Daoy (cell line): ENCODE measurements at places on chromosomes 11 and 22. TPM values are rescaled to one million over a fixed set of nuclear protein-coding genes. Genes with fewer than 3 reads are reported as not detected.
A peak's percentile ranks its signal among the peaks of the same experiment; 100 is the strongest.

The ZNF408 gene
- 10.4 and 21.0 TPM in 2 replicates for total RNA-seq

The DNAJB7 gene
- not detected in 2 replicates for total RNA-seq

The MS4A7 gene
- not detected in 2 replicates for total RNA-seq

The OR5B21 gene
- total RNA-seq: not detected in 2 replicates

The VPREB3 gene
- not detected in 2 replicates for total RNA-seq

The KIF18A gene
- total RNA-seq: 27.5 and 46.9 TPM in 2 replicates

The DPAGT1 gene
- 32.0 and 38.3 TPM in 2 replicates for total RNA-seq

The PIH1D2 gene
- 1.1 and 8.7 TPM in 2 replicates for total RNA-seq

The ART1 gene
- not detected in 2 replicates for total RNA-seq

The DGAT2 gene
- total RNA-seq: 9.4 and 19.3 TPM in 2 replicates

The OTOG gene
- not detected in 2 replicates for total RNA-seq

The WT1 gene
- 8.0 and 10.7 TPM in 2 replicates for total RNA-seq

The CCDC87 gene
- 0.27 TPM in 1 of 2 replicates, not detected in the other for total RNA-seq

The MS4A12 gene
- total RNA-seq: not detected in 2 replicates

The C22orf31 gene
- total RNA-seq: not detected in 2 replicates

DNA sequence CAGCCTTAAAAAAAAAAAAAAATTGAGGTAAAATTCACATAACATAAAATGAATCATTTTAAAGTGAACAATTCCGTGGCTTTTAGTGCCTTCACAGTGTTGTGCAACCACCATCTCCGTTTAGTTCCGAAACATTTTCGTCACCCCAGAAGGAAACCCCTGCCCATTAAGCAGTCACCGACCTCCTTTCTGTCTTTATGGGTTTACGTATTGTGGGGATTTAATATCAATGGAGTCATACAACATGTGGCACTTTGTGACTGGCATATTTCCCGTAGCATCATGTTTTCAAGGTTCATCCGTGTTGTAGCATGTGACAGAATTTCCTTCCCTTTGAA is 65.5 kb downstream of the BCR start:
- no peak for DNase-seq

GRCh38 chr22:22424210-22424800 is 84.2 kb downstream of the ZNF280B start:
- no peak for DNase-seq

DNA sequence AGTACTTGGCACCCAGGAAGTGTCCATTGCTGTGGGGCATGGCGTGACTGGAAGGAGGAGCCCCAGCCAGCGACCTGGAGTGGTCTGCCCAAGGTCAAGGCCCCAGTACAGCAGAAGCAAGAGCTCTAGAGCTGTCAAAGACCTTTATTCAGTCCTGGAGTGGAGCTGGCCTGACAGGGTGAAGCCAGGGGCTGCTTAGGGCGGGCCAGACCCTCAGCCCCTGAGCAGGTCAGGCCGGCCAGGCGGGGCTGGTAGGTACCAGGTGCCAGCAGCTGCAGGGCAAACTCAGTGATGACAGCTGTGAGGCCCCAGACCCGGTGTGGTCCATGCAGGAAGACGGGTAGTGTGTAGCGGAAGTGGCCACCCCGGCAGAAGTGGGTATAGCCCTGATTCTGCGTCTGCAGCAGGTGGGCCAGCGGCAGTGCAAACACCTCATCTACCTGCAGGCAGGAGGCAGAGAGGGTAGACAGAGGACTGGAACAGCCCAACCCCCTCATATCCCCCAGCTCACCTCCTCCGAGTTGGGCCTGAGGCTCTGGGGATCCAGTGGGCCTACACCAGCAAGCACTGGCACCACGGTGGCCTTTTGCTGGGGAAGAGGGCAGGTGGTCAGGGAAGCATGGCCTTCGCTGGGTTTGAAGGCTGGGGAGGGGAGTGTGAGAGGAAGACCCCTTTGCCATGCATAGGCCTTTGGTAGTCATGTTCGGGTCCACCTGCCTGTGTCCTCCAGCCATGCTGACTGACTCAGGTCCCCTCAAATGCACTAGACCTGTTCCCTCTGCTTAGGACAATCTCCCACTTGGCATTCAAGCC is 1.7 kb downstream of the NUDT8 start:
- DNase-seq: no peak

- peak; percentile 85 for DNase-seq
Observed at GRCh38 chr22:19943082-19944026, 1.7 kb upstream of the TXNRD2 start.

GRCh38 chr11:66966351-66966750 is 8.2 kb upstream of the PC start:
- no peak for DNase-seq

DNA sequence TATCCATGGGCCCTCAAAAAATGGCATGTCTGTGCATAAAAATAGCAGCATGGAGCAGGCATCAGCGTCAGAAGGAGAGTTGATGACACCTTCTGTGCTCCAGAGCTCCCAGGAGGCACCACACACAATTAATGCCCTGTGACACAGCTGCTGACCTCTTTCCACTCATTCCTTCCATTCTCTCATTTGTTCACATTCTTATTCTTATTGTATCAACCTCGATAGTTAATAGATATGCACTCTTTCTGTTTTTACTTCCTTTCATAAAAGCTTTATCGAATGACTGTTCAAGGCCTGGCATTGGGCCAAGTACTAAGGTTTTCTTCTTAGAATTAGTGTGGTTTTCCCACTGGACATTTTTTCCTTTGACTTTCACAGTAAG is 266.0 kb upstream of the MTNR1B start:
- DNase-seq: no peak

DNA sequence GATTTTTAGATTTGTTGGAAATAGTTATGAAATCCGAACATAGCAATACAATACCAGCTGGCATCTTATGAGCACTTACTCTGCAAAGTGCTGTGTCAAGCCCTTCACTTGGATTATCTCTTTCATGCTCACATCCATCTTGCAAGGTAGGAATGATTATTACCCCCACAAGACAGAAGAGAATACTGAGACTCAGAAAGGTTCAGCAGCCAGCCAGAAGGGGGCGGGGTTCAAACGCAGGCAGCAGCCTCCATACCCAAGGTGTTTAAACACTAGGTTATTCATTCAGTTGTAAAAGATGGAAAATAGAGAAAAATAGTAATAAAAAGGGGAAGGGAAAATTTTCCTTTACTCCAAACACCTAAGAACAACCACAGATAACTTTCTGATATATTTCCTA is 158.5 kb downstream of the CCDC34 start:
- DNase-seq: peak; percentile 61

DNA sequence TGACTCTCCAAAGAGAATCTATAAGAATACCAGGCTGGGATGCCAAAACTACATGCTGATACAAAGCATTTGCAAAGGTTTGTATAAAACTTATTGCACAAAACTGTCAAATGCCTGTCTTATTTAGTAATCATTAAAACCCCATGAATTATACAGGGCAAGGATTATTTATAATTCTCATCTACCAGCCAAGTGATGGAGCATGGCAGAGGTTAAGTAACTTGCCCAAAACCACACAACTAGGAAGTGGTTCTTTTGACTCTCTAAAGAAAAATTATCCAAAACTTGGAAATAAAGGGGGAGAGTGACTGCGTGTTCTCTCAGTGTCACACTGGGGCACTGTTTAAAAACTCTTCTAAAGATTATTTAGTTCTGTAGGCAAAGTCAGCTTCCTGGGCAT is 17.4 kb upstream of the CLMP start:
- DNase-seq: no peak

GRCh38 chr11:65709661-65710060 is 2.4 kb upstream of the KAT5 start:
- DNase-seq: no peak

GRCh38 chr11:118628432-118628831 is 21.0 kb downstream of the PHLDB1 start:
- DNase-seq: no peak

DNA sequence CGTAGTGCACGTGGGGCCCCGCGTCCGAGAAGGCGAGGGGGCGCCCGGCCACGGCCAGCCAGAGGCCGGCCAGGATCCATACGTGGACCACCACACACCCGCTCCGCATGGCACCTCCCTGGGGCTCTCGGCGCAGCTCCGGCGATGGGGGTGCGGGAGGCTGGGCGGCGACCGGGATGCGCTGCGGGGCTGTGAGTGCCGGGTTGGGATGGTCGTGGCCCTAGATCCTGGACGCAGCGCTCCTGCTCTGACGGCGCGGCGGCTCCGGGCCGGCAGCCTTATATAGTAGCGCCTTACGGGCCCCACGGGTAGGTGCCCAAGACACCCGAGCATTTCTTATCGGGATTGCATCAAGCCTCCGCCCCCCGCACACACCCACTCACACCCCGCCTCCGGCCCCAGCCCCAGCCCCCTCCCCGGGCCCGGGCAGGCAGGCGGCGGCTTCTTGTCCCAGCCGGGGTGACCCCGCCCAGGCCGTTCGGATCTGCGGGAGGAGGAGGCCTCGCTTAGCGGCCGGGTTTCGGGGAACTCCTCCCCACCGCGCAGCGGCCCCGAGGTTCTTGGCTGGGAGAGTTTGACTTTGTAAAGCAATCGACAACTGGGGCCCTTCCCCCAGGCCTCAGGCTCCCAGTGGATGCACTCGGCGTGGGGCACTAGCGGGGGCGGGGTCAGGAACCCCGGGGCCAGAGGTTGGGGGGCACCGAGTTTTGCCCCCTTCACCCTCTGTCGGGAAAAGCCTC is at the start of gene FGF19:
Gene FGF19 (minus strand): TSS at position 255 of the 740 bp plus-strand sequence. CDS start 146 bp downstream, at position 109.
- peak; percentile 23 for DNase-seq

DNA sequence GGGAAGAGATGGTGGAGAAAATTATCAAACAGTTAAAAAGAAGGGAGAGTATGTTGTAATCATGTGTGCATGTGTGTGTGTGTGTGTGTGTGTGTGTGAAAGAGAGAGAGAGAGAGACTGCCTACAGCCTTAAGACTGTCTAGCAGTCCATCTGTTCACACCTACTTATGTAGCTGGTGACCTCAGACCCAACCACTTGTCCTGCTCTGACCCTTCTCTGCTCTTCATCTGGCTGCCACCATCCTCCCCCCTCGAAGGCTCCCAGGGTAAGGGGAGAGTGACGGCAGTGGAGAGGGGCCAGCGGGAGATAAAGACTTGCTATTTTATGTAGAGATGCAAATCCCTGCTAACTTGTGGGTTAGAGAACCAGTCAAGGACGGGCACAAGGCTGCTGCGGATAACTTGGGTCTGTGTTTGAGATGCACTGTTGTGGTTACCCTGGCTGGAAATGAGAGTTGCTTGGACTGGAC is 24.9 kb upstream of the GRAMD1B start:
- no peak for DNase-seq

- DNase-seq: no peak
Observed at GRCh38 chr11:36602135-36602534, 4.1 kb upstream of the RAG2 start.

DNA sequence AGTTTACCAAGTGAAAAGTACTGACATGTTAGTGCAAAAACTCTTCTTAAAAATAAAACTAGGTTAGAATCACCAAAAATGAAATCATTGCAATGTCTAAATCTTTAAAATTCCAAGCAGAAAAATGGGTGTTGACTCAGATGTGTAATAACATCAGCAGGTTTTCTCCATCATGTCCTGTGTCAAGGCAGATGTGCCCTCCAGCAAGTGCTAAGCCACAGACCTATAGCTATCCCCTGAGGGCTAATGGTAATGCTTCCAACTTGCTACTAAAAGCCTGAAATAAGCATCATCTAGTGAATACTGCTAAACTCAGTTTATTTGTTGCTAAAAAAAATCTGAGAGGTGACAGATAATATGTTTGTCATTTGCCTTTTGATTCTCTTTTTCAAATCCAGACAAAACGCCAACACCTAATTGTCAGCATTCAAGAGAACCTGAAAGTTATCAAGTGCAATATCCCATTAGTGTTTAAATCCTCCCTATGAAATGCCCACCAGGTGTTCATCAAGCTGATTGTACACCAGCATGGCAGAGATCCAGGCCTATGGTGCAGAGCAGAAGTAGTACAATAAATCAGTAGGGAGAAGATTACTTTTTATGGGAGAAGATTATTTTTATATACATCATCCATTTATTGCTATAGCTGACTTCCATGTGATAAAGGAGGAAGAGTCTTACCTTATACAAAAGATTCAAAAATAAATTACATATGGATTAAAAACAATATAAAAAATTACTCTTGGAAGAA is 55.1 kb upstream of the SYT9 start:
- DNase-seq: no peak

DNA sequence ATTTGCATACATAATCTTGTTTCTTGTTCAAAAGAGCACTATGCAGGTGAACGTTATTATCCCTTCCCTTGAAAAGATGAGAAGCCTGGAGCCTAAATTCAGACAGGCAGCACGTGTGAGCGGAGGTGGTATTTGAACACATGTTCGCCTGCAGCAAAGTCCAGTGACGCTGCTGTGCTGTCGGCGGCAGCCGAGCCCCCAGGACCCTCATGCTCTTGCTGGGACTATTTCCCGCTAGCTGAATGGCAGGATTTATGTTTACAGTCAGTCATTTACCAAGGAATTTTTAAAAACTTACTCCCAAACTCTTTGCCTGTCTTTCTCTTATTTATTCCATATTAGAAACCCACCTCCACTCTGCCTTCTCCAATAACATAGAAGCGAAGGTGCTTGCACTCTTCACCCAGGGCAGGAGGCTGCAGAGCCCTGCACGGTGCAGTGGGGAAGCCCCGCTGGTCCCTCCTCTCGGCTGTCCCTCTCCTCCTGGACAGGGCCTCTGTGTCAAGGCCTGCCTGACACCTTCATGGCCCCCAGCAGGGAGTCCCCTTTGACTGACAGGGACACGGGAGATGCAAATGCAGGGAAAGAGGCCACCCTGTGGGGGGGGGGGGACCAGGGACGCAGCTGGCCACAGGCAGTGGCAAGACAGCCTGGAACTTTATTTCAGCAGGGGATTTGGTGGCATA is 528.5 kb upstream of the B3GAT1 start:
- DNase-seq: no peak

DNA sequence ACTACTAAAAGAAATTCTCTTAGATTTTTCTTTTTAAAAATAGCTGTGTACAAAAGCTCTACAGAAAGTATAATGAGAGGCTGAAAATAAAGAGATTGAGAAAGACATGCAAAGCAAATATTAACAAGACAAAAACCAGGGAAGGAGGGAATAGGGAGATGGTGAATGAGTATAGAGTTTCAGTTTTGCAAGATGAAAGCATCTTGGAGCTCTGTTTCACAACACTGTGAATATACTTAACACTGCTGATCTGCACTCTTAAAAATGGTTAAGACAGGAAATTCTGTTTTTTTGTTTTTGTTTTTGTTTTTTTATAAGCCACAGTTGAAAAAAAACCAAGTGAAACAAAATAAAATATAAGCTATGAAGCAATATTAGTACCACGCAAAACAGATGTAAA is 5.5 kb downstream of the TMEM218 start:
- DNase-seq: no peak

DNA sequence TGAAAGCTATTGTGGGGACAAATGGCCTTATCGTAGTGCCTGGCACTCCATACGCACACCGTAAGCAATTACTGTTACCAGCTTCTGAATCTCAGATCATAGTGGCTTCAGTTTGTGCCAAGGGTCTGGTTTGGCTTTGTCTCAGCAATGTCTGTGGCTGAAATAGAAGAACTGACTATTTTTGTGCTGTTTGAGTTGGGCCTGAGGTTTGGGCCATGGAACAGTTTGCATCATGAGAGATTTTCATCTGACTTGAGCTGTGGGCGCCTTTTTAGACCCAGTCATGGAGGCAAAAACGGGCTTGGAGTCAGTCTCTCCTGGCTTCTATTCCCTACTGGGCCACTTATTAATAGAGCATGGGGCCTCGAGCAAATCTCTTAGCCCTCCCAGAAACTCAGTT is 121.1 kb upstream of the CRYBB3 start:
- no peak for DNase-seq

GRCh38 chr11:17508306-17508705 is 31.7 kb upstream of the ABCC8 start:
- DNase-seq: peak; percentile 31

GRCh38 chr11:13107544-13108044 is 98.5 kb downstream of the RASSF10 start:
- no peak for DNase-seq

- no peak for DNase-seq
Observed at GRCh38 chr11:5608808-5609207, 12.4 kb downstream of the TRIM6 start.
